Posterior vena cava (tissue), 2 donors: ENCODE measurements at places on chromosomes 11 and 22. TPM values are rescaled to one million over a fixed set of nuclear protein-coding genes. Genes with fewer than 3 reads are reported as not detected.

DNA sequence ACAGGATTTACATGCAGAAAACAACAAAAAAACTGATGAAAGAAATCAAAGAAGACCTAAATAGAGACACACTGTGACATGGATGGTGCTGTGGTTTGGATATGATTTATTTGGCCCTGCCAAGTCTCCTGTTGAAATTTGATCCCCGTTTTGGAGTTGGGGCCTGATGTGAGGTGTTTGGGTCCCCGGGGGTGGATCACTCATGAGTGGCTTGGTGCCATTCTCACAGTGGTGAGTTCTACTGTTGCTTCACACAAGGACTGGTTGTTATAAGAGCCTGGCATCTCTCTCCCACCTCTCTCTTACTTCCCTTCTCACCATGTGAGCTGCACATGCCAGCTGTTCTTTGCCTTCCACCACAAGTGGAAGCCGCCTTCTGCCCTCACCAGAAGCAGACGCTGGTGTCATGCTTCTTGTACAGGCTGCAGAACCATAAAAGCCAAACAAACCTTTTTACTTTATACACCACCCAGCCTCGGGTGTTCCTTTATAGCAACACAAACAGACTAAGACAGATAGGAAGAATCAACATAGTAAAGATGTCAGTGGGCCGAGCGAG lies 7.8 kb upstream of the RTL6 start:
- no peak for DNase-seq

GRCh38 chr11:11329062-11329806 lies 23.8 kb downstream of the CSNK2A3 start:
- DNase-seq = no peak

DNA sequence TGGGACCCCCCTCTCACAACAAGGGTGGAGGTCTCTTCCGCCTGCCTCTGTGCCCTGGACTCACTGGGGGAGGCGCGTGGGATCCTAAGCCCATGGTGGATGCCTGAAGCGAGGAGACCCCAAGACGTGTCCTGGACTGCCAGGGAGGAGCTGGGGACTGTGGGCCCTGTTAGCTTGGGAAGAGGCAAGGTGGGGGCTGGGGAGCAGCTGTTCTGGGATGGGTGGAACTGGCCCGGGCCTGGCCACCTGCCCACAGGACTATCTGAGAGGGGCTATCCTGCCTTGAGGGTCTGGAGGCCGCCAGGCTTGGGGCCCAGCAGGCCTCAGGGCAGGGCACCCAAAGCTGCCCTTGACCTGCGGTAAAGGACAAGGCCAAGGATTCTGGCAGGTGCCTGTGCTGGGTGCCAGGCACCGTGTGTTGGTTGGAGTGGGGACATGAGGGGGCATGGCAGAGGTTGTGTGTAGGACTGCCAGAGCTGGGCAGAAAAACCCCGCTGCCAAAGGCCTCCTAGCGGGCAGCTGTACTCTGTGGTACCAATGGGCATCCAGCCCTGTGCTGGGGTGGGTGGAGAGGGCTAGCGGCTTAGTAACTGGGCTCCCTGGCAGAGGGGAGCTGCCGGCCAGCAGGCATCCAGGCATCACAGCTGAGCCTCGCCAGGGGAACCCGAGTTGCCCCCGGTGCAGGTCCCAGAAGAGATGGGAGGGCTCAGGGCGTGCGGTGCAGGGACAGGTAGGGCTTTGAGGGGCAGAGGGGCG lies 670 bp downstream of the LSP1 start:
- no peak for DNase-seq

- no peak for DNase-seq
Observed at GRCh38 chr11:44031549-44031948, 16.2 kb upstream of the ACCSL start.

DNA sequence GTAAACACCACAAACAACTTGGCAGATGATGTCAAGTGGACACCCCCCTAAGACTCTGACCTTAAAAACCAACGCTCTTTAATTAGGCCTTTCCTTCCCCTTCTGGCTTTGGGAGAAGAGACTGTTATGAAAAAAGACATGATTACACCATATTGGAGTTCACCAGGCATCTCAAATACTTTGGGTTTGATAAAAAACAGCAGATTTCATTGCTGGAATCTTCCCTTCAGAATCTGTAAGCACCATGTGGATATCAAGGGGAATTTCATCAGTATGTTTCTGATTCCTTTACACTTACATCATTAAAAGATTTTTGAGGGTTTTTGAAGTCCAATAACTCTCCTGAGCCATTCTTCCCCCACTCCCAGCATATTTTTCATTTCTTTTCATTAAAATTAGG lies 85.6 kb downstream of the KIRREL3 start:
- no peak for DNase-seq

- no peak for DNase-seq
Observed at GRCh38 chr11:115244296-115244695, 259.9 kb downstream of the CADM1 start.

DNA sequence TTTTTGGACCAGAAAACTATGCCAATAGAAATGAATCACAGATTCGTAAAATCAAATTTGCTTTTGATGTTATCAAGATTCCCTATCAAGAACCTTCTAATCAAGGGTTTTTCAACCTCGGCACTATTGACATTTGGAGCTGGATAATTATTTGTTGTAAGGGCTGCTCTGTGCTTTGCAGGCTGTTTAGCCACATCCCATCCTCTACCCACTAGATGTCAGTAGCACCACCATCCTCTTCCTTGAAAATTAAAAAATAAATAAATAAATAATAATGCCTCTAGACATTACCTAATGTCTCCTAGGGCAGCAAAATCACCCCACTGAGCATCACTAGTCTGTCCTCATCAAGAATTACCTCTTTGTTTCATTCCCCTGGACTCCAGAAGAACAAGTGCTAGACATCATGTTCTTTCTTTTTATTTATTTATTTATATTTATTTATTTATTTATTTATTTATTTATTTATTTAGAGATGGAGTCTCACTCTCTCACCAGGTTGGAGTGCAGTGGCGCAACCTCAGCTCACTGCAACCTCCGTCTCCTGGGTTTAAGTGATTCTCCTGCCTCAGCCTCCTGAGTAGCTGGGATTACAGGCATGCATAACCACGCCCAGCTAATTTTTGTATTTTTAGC lies 744.7 kb downstream of the KCNA4 start:
- DNase-seq = no peak

GRCh38 chr11:38323961-38324761 lies 1726.1 kb upstream of the RAG2 start:
- no peak for DNase-seq

GRCh38 chr11:68128682-68129327 lies 7.6 kb upstream of the CHKA start:
- no peak for DNase-seq

DNA sequence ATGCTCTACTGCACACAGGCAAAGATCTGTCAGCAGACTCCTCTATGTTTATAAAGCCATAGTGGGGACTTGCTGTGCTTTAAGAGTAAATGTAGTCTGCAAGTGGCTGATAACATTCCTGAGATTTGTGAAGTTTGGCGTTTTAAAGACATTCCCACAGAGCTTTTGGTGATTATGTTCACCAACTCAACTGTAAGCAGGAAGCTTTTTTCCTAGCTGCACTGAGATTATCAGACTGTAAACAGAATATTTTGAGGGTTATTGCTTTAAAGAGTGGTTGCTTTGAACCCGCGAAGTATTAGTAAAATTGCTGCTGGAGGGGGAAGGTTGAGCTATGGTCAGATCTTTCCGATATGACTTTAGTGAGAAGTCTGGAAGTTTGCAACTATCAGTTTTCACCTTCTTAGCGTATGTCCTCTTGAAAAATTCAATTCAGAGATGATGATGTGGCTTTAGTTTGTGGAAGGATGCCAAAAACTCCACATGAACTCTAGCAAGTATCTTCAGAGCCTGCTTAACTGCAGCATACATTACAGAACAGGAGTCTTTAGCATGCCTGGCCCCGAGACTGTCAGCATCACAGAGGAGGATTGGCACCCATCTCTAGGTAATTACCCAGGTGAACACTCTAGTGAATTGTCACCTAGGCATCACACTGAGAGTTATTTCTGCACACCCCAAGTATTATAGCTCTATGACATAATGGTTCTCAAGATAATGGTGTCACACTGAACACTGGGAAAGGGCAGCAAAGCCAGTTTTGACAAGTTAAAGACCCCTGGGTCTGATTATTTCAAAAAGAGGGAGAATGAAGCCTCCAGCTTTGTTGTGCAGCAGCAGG lies 89.9 kb downstream of the MTNR1B start:
- DNase-seq = no peak

Gene SCGB1D2
- not detected for total RNA-seq
